Right lobe of liver (tissue), 6 donors: ENCODE measurements at places on chromosomes 11 and 22. TPM values are rescaled to one million over a fixed set of nuclear protein-coding genes. Genes with fewer than 3 reads are reported as not detected.

DNA sequence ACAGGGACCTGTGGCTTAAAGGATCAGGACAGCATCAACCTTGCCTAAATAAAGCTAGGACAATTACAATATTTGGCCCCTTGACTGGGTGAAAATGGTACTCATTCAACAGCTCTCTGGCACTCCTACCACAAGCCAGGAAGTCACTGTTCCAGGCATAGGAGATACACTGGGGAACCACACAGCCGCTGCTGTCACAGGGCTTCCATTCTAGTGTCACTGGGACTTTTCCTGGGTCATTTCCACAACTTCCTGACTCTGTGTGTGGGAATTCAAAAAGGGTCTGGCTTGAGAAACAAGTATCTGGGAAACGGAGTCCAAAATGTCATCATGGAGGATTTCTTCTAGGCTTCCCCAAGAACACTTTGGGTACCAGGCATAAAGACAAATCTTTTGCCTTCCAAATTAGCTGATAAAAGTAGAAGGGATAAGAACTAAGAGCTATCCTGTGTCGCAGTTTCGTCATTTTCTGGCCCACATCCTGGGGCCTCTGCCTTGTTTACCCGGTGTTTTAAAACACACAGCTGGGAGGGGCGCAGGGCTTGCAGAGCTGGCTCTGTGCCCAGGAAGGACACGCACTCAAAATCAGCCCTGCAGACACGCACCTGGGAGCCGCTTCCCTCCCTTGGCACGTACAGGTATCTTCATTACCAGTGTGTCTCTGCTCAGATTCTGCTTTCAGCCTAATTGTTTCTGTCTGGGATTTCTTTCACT, 38.0 kb downstream of the TMEM45B start:
- no peaks in the 10 kb centered on the region for H3K27me3 ChIP-seq
- peak; percentile 93 for DNase-seq
- H3K27ac ChIP-seq: peak overlapping the region; percentile 58
- H3K4me1 ChIP-seq: no peaks in the 10 kb centered on the region
- no peak overlapping the region for H3K4me3 ChIP-seq

DNA sequence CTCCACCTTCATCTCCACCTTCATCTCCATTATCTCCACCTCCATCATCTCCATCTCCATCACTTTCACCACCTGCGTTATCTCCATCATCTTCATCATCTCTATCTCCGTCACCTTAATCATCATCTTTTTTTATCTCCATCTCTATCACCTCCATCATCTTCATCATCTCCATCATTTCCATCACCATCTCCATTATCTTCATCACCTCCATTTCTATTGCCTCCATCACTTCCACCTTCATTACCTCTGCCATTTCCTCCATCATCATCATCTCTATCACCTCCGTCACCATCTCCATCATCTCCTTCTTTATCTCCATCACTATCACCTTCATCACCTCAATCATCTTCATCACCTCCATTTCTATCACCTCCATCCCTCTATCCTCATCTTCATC, 573.5 kb downstream of the TBC1D22A start:
- no peaks in the 10 kb centered on the region for H3K36me3 ChIP-seq
- H3K27ac ChIP-seq: no peak overlapping the region
- no peaks in the 10 kb centered on the region for H3K4me1 ChIP-seq

DNA sequence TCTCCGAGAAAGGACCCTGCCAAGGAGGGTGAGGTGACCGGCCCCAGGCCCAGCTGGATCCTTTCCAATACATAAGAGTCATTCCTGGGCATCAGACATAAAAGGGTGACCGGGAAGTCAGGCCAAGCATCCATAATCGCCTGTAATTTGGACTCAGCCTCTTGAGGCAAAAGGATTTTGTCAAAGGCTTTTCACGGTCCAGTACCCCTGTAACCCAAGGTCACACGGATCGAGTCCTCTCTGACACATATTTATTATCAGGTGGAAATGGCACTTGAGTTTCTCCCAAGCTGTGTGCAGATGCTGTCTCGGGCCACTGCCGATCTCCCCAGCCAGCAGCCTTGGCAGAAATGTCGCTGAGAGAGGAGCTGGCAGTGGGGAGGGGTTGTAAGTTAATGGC, 556.5 kb downstream of the MN1 start:
- no peak overlapping the region for H3K27ac ChIP-seq
- no peaks in the 10 kb centered on the region for H3K36me3 ChIP-seq
- H3K4me3 ChIP-seq: no peak overlapping the region
- no peak for DNase-seq
- no peaks in the 10 kb centered on the region for H3K4me1 ChIP-seq

CD3G gene
- 0.32 TPM for total RNA-seq

DNA sequence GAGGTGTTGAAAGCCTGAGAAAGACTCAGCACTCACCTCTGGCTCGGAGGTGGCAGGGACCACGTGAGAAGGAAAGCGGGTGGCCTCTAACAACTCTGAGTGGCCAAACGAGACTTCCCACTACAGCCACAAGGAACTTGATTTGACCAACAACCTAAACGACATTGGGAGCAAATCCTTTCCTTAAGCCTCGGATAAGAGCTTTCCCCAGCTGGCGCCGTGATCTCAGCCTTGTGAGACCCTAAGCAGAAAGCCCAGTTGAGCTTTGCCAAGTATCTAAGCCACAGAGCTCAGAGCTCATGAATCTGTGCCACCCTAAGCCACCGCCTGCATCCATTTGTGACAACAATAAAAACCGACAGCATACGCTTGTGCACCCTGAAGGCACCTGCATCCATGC, 636.0 kb downstream of the TBC1D22A start:
- no peak overlapping the region for H3K27ac ChIP-seq
- H3K4me3 ChIP-seq: no peak overlapping the region
- H3K36me3 ChIP-seq: no peaks in the 10 kb centered on the region
- H3K4me1 ChIP-seq: no peaks in the 10 kb centered on the region

GRCh38 chr11:34339149-34340064, 18.4 kb downstream of the ABTB2 start:
- DNase-seq: peak; percentile 47
- no peak overlapping the region for H3K4me3 ChIP-seq
- no peaks in the 10 kb centered on the region for H3K27me3 ChIP-seq
- peak overlapping the region; percentile 21 for H3K27ac ChIP-seq
- peaks cover 6% of the 10 kb centered on the region for H3K4me1 ChIP-seq

GRCh38 chr11:93410441-93410840, 79.9 kb downstream of the DEUP1 start:
- no peak overlapping the region for H3K4me3 ChIP-seq
- no peak overlapping the region for H3K27ac ChIP-seq
- no peaks in the 10 kb centered on the region for H3K4me1 ChIP-seq
- no peaks in the 10 kb centered on the region for H3K27me3 ChIP-seq
- DNase-seq: no peak

DNA sequence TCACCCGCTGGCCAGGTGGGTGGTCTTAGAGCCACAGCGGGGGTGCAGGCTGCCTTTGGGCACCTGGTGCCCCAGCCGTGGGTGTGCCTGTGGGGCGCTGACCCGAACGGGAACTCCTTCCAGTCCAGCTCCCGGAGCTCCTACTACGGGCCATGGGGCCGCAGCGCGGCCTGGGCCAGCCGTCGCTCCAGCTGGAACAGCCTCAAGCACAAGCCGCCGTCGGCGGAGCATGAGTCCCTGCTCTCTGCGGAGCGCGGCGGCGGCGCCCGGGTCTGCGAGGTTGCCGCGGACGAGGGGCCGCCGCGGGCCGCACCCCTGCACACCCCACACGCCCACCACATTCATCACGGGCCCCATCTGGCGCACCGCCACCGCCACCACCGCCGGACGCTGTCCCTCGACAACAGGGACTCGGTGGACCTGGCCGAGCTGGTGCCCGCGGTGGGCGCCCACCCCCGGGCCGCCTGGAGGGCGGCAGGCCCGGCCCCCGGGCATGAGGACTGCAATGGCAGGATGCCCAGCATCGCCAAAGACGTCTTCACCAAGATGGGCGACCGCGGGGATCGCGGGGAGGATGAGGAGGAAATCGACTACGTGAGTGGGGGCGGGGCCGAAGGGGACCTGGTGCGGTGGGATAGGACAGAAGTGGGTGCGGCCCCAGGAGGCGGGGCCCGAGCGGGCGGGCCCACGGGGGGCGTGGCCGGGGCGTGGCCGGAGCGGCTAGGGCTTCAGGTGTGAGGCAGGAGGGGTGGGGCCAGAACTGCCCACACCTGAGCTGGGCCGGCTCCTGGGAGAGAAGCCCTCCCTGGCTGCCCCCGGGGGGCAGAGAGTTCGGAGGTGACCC, 91.5 kb downstream of the CACNA1I start:
- no peaks in the 10 kb centered on the region for H3K36me3 ChIP-seq
- no peak for DNase-seq
- H3K27ac ChIP-seq: no peak overlapping the region
- H3K4me3 ChIP-seq: no peak overlapping the region
- no peaks in the 10 kb centered on the region for H3K4me1 ChIP-seq

DNA sequence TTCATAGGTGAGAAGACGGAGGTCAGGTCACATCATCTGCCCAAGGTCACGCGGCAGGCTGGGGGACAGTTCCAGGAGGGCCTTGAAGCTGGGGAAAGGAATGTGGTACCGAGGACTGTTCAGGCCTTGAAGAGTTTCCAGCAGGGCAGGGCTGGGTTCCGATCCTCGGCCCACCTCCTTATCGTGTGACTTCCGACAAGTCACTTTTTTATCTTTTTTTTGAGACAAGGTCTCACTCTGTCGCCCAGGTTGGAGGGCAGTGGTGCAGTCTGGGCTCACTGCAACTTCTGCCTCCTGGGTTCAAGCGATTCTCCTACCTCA, 623 bp downstream of the NDUFS8 start:
- no peak for DNase-seq
- no peaks in the 10 kb centered on the region for H3K36me3 ChIP-seq
- H3K4me3 ChIP-seq: peak overlapping the region; percentile 82
- no peaks in the 10 kb centered on the region for H3K4me1 ChIP-seq
- H3K27me3 ChIP-seq: no peaks in the 10 kb centered on the region

IGF2 gene
- 146 TPM for total RNA-seq

C22orf42 gene
- not detected for total RNA-seq

GRCh38 chr11:115905341-115906000, 401.3 kb upstream of the CADM1 start:
- no peak overlapping the region for H3K27ac ChIP-seq
- no peak overlapping the region for H3K4me3 ChIP-seq
- DNase-seq: no peak

- H3K4me1 ChIP-seq: no peaks in the 10 kb centered on the region
- no peak for DNase-seq
- no peak overlapping the region for H3K4me3 ChIP-seq
- no peaks in the 10 kb centered on the region for H3K27me3 ChIP-seq
- no peak overlapping the region for H3K27ac ChIP-seq
- no peaks in the 10 kb centered on the region for H3K36me3 ChIP-seq
Observed at GRCh38 chr11:105907319-105907718, 114.7 kb downstream of the MSANTD4 start.

- H3K27me3 ChIP-seq: no peaks in the 10 kb centered on the region
- no peaks in the 10 kb centered on the region for H3K36me3 ChIP-seq
- no peak overlapping the region for H3K27ac ChIP-seq
- no peak for DNase-seq
Observed at GRCh38 chr11:75014129-75014528, 25.4 kb downstream of the NEU3 start.

GRCh38 chr11:92962446-92962845, 7.0 kb upstream of the MTNR1B start:
- H3K36me3 ChIP-seq: no peaks in the 10 kb centered on the region
- no peak overlapping the region for H3K4me3 ChIP-seq
- no peak overlapping the region for H3K27ac ChIP-seq
- DNase-seq: no peak
- H3K4me1 ChIP-seq: no peaks in the 10 kb centered on the region

NUP160 gene
- total RNA-seq: 11.2 TPM

DNA sequence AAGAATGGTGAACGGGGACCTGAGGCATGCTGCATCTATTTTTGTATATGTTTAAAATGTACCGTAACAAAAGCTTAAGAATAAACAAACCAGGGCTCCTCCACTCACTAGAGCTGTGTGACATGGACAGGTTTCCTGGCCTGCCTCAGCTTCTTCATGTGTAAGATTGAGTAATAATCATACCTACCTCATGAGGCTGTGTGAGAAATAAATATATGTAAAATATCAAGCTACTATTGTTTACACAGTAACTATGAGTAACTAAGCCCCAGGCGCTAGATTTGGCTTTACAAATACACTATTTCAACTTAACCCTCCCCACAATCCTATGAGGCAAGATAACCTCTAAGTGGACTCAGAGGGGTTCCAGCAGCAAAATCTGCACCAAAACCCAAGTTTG, 66.4 kb downstream of the SMCO4 start:
- H3K27me3 ChIP-seq: no peaks in the 10 kb centered on the region
- peaks cover 3% of the 10 kb centered on the region for H3K36me3 ChIP-seq
- no peak for DNase-seq

DNA sequence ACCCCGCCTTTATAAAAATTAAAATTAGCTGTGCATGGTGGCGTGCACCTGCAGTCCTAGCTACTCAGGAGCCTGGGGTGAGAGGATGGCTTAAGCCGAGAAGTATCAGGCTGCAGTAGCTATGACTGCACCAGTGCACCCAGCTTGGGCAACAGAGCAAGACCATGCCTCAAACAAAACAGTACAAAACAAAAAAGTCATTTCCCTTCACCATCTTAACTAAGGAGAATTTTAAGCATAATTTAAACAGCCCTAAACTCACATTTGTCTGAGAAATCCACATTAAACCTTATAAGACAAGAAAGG, 23.3 kb upstream of the TFIP11 start:
- peaks cover 3% of the 10 kb centered on the region for H3K36me3 ChIP-seq
- DNase-seq: no peak
- no peak overlapping the region for H3K4me3 ChIP-seq
- H3K27ac ChIP-seq: no peak overlapping the region
- H3K4me1 ChIP-seq: no peaks in the 10 kb centered on the region

CASP5 gene
- total RNA-seq: 0.35 TPM

DNA sequence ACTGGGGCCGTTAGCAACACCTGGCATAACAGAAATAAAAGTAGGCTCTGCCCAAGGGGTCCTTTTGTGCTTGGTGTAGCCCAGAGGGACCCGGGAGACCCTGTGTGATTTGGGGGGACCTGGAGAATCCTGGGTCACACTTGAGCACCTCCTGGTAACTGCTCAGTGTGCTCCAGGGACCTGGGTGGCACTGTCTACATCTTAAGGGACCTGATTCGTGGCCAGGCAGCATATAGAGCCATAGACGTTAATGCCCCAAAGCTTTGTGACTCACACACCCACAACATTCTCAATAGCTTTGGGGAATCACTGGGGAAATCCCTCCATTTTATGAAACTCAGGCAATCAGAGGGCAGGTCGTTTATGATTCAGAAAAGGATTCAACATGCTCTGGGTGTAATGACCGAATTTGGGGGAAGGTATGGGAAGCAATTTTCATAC, 3.6 kb upstream of the IGF2 start:
- no peak overlapping the region for H3K4me3 ChIP-seq
- H3K36me3 ChIP-seq: no peaks in the 10 kb centered on the region
- H3K27ac ChIP-seq: no peak overlapping the region
- no peaks in the 10 kb centered on the region for H3K27me3 ChIP-seq

GRCh38 chr22:47393191-47393590, 630.7 kb downstream of the TBC1D22A start:
- no peaks in the 10 kb centered on the region for H3K4me1 ChIP-seq
- no peaks in the 10 kb centered on the region for H3K27me3 ChIP-seq
- H3K36me3 ChIP-seq: no peaks in the 10 kb centered on the region
- no peak overlapping the region for H3K27ac ChIP-seq
